HepG2 (cell line): ENCODE measurements at places on chromosomes 6 and 20. TPM values are rescaled to one million over a fixed set of nuclear protein-coding genes. Genes with fewer than 3 reads are reported as not detected.
A peak's percentile ranks its signal among the peaks of the same experiment; 100 is the strongest.

GRCh38 chr6:39137245-39137644 lies 22.3 kb upstream of the SAYSD1 start:
- peak; percentile 54 for DNase-seq

The LPA gene
- total RNA-seq: not detected in 2 replicates

The PRKN gene
- 0.18 and 0.31 TPM in 2 replicates for total RNA-seq

The RIMS1 gene
- total RNA-seq: not detected in 2 replicates

DNA sequence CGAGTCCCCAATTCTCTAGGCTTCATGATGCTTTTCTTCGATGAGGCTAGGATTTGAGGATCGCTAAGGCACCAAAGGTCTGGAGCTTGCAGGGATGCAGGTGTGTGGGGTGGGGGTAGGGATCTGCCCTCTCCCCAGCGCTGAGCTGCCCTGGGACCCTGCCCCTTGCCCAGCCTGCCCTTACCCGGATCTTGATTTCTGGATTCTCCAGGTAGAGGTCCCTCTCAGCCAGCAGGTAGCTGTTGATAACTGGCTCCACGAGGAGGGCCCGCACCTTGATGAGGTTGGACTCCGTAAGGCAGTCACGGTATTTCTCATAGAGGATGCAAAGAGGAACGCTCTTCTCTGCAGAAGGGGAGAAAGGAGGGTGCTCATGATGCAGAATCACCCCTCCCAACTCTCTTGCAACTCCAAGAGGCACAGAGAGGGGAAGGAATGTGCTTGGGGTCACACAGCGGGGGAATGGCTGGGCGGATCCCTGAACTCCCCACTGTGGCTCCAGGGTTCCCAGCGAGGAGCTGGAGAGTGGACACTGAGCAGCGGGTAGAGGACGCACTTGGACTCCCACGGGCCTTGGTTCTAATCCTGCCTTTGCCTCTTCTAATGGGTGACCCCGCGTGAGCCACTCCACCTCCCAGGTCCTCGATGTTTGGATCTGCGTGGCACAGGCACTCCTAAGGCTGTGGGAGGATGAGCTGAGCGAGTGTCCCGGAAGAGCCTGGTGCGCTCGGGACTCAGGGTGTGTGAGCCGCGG lies 32.7 kb downstream of the TGM2 start:
- no peak for DNase-seq

GRCh38 chr6:41470331-41471063 lies 75.7 kb upstream of the FOXP4 start:
- DNase-seq: no peak

The SEL1L2 gene
- total RNA-seq: not detected in 2 replicates

The VEGFA gene
- 34.1 and 68.1 TPM in 2 replicates for total RNA-seq

GRCh38 chr6:143691900-143692636 lies 14.3 kb downstream of the PHACTR2 start:
- DNase-seq: no peak

- peak; percentile 0 for DNase-seq
Observed at GRCh38 chr6:101666256-101666655, 272.7 kb downstream of the GRIK2 start.

DNA sequence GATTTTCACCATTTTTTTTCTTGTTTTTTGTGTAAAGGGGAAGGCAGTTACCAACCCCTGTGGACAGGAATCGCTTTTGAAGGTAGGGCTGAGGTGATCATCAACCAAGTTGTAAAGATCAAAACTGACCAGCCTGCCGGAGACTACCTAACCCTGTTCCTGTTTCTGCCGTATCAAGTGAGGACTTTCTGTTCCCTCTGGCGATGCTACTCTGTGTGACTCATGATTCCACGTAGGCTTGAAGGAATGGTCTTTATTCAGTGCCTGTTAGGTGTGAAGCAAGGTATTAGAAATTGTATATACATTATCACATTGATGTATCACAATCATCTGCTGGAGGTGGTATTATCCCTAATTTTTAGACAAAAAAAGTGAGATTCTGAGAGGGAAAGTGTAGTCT lies 161.3 kb downstream of the SOX4 start:
- no peak for DNase-seq

DNA sequence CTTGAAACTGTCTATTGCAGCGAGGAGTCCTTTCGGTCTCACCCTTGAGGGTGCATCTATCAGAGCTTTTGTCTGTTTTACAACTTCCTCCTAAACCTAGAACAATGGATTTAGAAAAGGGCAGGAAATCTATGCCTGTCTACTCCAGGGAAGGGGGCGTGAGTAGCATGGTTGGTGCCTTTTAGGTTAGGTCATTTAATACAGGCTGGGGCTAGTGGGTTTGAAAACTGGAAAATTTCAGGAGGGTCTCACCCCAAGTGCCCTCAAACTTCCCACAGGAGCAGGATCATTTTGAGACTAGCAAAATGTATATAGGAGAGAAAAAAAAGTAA lies 33.5 kb upstream of the BMP6 start:
- no peak for DNase-seq

The IP6K3 gene
- 0.11 and 0.44 TPM in 2 replicates for total RNA-seq

DNA sequence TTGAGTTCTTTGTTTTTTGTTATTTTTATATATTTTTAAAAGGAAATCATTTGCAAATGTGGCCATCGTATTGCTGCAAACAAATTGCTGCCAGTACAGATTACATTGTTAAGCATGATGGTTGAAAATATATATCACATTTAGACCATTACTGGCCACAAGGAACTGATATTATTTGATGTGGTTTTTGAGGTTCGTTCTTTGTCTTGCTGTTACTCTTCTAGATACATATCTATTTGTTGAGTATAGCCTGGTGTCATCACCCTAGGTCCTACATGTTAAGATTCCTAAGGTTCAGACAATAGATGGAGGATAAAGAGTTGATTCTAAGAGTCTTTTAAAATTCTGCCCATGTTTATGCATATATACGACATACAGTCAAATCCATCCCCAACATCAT lies 306.0 kb downstream of the FARS2 start:
- DNase-seq: no peak

DNA sequence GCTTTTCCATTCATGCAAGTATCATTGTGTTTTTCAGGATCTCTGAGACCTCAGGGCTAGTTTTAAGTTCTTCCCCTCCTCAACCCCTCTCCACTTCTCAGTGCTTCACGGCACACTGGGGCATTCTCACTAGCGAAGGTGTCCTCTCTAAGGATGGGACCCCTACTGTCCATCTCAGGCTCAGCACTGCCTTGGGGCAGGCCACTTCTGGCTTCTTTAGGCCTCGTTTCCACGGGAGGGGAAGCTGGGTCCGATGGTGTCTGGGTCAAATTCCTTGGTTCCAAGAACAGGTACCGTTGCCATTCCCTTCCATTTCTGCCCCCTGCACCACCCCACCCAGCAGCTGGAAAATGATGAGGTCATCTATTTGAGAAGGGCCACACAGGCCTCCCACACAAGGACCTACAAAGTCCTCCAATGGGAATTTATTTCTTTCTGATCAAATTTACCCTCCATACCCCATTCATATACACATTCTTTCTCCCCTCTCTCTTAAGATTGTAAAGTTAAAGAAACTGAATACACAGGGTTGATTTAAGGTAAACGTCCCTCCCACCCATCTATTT lies 17.2 kb downstream of the GNAS start:
- DNase-seq: no peak

GRCh38 chr6:129370268-129370916 lies 339.6 kb downstream of the ARHGAP18 start:
- peak; percentile 32 for DNase-seq

GRCh38 chr6:87645080-87645479 lies 55.1 kb downstream of the ORC3 start:
- no peak for DNase-seq

The NKAIN4 gene
- total RNA-seq: not detected in 2 replicates

The CLPSL1 gene
- total RNA-seq: not detected in 2 replicates

DNA sequence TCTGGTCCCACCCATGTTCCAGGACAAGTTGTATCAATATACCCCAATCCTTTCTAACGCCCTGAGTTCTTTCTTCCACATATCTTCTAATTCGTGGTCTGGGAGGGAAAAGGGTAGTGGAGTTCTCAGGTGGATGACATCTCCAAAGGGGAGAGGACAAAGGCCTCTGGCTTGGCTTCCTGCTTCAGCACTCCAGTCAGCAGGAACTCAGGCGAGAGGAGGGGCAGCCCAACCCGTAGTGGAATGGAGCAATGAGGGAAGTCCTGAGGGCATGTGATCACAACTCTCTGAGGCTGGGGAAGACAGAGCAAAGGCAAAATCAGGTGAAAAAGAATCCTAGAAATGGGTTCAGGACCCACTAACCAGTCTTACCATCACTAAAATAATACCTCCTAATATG lies 9.6 kb upstream of the NRM start:
- no peak for DNase-seq

DNA sequence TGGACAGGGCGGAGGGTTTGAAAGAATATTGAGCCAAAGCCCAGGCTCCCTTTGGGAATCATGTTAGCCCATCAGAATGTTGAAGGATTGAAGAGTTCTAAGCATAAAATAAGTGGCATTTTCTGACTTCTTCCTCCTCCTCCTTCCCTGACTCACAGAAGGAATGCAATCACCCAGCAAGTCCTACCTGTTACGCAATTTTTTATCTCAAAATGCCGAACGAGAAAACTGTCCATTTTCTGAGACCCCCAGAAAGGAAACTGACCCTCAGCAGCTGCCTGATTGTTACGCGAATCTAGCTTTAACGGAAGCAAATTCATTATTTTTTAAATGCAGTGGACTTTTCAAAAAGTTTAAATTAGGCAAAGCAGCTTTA lies 4.7 kb upstream of the DNAJC5 start:
- DNase-seq: no peak

GRCh38 chr20:17657898-17658647 lies 24.0 kb downstream of the RRBP1 start:
- DNase-seq: no peak

- no peak for DNase-seq
Observed at GRCh38 chr6:6515691-6516607, 72.6 kb upstream of the LY86 start.

The IMPG1 gene
- total RNA-seq: not detected in 2 replicates

GRCh38 chr6:91868539-91869202 lies 1281.8 kb upstream of the MAP3K7 start:
- DNase-seq: no peak

DNA sequence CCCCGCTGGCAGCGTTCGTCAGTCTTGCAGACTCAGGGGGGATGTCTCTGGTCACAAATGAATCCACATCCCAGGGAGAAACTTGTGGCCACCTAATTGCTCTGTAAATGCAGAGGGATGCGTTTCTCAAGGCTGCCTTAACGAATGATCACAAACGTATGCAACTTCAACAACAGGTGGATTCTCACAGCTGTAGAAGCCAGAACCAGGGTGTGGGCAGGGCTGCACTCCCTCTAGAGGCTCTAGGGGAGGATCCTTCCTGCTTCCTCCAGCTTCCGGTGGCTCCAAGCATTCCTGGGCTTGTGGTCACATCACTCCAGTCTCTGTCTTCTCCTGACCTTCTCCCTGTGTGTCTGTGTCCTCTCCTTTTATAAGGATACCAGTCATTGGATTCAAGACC lies 3.3 kb upstream of the TAF4 start:
- no peak for DNase-seq

DNA sequence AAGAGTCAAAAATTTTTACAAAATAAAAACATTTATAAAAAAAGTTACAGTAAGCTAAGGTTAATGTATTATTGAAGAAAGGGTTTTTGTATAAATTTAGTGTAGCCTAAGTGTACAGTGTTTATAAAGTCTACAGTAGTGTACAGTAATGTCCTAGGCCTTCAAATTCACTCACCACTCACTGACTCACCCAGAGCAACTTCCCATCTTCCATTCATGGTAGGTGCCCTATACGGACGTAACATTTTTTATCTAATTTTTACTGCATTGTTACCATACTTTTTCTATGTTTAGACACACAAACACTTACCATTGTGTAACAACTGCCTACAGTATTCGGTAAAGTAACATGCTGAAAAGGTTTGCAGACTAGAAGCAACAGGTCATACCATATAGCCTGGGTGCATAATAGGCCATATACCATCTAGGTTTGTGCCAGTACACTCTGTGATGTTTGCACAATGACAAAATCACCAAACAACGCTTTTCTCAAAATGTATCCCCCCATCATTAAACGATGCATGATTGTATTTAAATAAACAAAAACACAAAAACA lies 6.0 kb downstream of the MTFR2 start:
- DNase-seq: no peak
